Activated T-cell treated with anti-CD3 and anti-CD28 coated beads, Interleukin-2, amount 50 U/mL, for 4 hours (primary cell): ENCODE measurements at places on chromosomes 3 and 15. TPM values are rescaled to one million over a fixed set of nuclear protein-coding genes. Genes with fewer than 3 reads are reported as not detected.

CMC1 gene
- total RNA-seq: 23.7 TPM

MGLL gene
- total RNA-seq: 8.0 TPM

DNAH12 gene
- 0.05 TPM for total RNA-seq

GOLGA8J gene
- total RNA-seq: not detected

FEZF2 gene
- not detected for total RNA-seq

- no peak for DNase-seq
Measured at GRCh38 chr15:70768257-70768883, 5.0 kb upstream of the UACA start.

DNA sequence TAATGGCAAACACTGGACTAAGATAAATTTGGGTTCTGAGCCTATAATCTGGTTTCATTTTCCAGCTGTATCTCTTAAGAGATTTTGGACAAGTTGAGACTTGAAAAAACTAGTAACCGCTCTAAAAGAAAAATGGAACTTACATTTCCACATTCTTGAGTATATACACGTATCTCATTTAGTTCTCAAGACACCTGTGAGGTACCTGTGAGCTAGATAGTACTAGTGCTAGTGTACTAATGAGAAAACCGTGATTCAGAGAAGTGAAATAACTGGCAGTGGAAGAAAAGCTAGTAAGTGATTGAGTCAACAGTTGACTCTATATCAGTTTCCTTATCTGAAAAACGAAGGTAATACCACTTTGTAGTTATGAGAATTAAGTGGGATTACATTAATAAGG is 62.2 kb upstream of the PAQR5 start:
- no peak for DNase-seq

GRCh38 chr3:121895121-121895520 is 920 bp downstream of the SLC15A2 start:
- no peak for DNase-seq

DNA sequence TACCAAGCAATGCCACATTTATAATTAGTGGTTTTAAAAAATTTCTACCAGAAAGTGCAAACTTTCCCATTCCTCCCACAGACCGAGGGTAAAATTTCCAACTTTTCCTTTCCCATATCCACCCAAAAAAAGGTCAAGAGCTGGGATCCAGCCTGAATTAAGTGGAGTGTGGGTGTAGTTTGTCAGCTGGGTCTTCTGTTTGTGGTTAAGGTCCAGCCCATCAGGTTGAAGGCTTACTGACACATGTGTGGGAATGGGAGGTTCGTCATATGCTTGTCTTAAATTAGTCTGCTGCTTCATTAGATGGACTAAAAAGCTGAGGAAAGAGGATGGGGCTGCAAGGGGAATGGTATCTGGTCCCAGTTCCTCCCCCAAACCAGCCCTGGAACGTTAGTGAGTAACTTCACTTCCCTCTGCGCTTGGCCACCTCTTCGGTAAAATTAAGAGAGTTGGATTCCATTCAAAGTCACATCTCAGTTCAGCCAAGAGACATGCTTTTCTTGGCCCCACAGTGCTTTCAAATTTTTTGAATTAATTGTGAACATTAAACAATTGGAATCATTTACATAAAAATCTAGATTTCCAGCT is 59.0 kb upstream of the PLCL2 start:
- no peak for DNase-seq

- no peak for DNase-seq
Measured at GRCh38 chr15:56741541-56741940, 8.2 kb upstream of the ZNF280D start.

DNA sequence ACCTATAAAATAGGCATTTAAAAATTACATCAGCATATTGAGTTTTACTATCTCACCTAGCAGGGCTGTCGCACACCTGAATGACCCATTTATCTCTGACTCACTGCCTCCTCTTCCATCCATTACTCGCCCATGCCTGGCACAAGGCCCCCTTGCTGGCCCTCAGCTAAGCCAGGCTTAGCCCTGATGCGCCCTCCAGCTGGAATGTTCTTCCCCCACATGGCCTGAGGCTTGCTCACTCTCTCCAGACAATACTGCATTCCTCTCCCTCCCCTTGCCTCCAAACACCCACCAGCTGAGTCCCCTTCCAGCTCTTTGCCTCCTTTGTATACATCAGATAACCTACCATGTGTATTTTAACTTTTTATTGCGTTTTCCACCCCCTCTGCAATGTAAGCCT is 7.2 kb downstream of the SH3BP5 start:
- DNase-seq: no peak

DNA sequence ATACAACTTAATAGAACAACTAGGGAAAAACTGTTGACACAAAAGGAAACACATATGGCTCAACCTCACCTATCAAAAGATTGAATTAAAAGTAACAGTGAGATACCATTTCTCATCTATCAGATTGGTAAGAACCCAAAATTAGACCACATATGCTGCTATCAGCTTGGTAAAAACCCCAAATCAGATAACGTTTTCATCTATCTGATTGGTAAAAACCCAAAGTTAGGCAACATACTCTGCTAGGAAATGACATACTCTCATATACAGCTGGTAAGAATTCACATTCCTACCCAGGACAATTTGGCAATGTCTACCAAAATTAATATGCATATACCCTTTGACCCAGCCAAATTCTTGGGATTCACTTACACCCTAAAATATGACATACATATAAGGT is 26.3 kb downstream of the NRG4 start:
- no peak for DNase-seq

GRCh38 chr3:153762411-153763235 is 358.6 kb upstream of the ARHGEF26 start:
- no peak for DNase-seq

GRCh38 chr3:165643425-165643824 is 193.8 kb downstream of the BCHE start:
- no peak for DNase-seq

- no peak for DNase-seq
Measured at GRCh38 chr3:186883686-186884058, 41.2 kb downstream of the ADIPOQ start.

- no peak for DNase-seq
Measured at GRCh38 chr3:45787551-45787950, 8.8 kb downstream of the SLC6A20 start.

DNA sequence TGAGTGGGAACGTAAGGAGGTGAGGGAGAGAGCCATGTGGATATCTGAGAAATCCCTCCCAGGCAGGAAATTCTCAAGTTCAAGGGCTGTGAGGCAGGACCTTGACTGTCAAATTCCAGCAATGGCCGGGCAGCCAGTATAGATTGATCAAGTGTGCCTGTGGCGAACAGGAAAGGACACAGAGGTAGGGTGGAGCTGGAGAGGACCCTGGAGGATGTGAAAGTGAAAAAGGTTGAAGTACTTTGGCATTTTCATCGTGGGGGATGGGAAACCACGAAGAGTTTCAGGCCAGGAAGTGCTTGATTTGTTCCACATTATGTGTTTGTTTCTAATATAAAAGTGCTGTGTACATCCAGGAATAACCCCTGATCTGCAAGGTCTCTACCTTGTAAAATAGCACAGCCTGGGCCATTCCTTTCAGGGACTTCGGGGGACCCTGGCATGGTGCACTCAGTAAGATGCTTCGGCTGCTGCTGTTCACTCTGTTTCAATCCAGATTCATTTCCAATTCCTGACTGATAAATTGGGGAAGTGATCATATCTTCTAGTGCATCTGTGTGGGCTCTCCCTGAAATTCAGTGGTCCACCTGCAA is 156.6 kb downstream of the MCTP2 start:
- no peak for DNase-seq
